Activated CD4-positive, alpha-beta T cell treated with anti-CD3 and anti-CD28 coated beads for 24 hours (primary cell): ENCODE measurements at places on chromosomes 4 and X.

DNA sequence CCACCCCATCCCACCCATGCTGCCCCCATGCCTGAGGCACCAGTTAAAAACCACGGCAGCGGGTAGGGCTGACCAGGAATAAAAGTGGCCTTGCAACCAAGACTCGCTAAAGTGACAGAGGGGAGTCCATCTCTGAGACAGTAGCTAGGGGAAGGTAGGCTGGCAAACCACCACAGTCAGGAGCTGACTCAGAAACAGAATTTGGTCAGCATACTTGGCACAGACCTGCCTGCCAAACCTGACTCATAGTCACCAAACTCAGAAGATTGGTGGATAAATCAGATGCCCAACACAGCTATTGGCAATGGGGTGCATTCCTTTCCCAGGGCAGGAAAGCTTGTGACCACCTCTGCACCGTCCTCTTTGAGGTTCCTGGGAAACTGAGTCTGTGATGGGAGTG, 193.8 kb downstream of the BCOR start:
- no peak for DNase-seq

DNA sequence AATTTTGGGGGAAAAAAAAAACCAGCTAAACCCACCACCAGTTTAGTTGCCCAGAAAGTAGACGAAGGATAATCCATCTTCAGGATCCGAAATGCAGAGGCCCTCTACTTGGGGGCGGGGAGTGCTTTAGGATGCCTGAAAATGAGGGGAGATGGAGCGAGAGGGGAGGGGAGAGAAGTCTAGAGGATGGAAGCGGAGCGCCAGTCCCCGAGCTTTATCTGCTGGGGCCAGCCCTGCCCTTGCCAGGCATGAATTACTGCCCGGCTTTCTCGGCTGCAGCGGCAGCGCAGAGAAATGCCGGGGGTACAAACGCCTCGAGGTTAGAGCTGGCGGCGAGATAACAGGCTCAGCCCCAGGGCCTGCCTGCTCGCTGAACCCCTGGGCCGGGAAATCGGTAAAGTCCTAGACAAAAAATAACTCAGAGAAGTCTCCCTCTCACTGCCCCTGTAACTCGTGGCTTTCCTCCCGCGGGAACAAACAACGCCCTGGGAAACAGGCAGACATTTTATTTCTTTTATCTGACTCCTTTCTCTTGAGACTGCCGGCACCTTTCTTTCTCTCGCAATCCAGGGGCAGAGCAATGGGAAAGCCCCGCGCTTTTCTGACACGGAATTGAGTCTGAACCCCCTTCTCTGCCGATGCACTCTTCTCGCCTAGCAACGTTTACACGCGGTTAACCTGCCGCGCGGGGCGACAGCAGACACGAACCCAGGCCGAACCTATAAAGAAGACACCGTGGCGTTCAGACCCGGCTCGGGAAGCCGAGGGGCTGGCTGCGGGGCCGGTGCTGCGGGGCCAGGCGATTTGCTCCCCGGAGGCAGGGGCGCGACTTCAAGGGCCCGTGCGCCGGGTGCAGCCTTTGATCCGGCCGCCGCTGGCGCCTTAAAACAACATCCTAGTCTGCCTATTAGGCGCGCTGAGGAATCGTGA, 3.1 kb upstream of the MSX1 start:
- DNase-seq, result no peak

DNA sequence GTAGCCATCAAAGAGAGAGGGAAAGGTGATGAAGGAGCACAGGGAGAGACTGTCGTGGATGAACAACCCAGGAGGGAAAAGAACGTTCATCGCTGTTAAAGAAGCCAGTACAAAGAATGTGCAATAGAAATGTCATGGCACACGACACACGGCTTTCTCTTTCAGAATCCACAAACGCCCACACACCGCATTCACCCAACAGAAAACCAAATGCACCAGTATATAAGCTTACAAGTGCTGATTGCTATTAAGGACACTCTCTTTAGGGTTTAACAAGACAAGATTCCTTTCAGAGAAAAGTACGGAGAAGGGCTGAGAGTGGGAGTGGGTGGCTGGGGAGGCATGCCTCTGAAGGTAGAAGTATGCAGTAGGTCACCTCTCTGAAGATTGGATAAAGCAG, 80.2 kb downstream of the C4orf51 start:
- no peak for DNase-seq

- DNase-seq, result peak; percentile 28
These were observed 72.9 kb upstream of the STIM2 start for GRCh38 chr4:26787461-26788340.
